ENCODE measurements at places on chromosomes 13 and 19. TPM values are rescaled to one million over a fixed set of nuclear protein-coding genes. Genes with fewer than 3 reads are reported as not detected.

GRCh38 chr19:1238369-1239303, 831 bp upstream of the CBARP start:
- no peak for DNase-seq

DNA sequence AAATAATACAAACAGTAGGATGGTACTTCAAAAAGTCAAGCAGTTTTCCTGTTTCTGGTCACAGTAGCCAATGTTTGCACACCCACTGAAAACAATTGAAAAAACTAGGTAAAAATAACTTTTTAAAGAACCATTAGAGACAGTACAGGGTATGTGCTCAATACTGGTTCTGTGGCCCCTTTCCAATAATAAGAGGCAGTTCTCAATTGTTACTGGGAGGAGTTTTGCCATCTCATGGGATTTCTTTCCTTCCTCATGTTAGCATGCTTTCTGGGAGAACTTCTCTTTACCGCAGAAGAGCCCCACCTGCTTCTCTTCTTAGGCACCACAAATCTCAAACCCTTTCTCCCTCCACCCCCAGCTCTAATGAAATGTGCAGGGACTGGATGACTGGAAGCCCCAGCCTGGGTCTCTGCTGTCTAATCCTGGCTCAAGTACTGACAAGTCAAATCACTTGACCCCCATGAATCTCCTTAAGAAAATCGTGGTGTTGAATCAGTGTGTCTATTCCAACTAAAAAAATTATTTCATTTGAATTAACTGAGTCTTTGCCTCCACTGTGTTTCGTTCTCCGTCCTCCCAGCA, 14.6 kb downstream of the METTL21C start:
- DNase-seq = no peak

DNA sequence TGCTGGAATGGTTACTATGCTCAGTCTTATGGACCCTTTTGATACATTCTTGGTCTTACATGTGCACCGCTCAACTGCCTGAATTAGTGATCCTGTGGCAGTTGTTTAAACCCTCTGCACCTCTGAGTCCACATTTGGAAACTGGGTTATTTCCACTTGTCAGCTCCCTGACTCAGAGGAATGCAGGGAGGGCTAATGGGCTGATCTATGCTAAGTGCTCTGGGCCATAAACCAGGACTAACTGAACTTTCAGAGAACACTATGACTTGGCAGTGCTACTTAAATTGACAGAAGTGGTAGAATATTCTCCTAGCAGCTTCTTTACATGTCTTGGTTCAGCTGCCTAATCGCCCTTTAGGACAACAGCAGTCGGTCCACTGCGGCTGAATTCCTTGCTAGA, 26.8 kb upstream of the MED4 start:
- no peak for DNase-seq

GRCh38 chr13:110250258-110250891, 56.6 kb downstream of the COL4A1 start:
- DNase-seq = no peak

GRCh38 chr19:18292810-18293641, 11.6 kb upstream of the JUND start:
- DNase-seq = peak; percentile 91

GRCh38 chr13:30846311-30846710, 59.8 kb upstream of the MEDAG start:
- DNase-seq = no peak

GRCh38 chr13:112740502-112741131, 50.8 kb downstream of the ATP11A start:
- DNase-seq = peak; percentile 52

- DNase-seq = no peak
These were observed 99.6 kb upstream of the HTR2A start for GRCh38 chr13:46996316-46997030.

GRCh38 chr13:90438576-90438975, 908.9 kb upstream of the MIR17HG start:
- no peak for DNase-seq

GRCh38 chr13:22126433-22127021, 455.7 kb downstream of the FGF9 start:
- DNase-seq = no peak

DNA sequence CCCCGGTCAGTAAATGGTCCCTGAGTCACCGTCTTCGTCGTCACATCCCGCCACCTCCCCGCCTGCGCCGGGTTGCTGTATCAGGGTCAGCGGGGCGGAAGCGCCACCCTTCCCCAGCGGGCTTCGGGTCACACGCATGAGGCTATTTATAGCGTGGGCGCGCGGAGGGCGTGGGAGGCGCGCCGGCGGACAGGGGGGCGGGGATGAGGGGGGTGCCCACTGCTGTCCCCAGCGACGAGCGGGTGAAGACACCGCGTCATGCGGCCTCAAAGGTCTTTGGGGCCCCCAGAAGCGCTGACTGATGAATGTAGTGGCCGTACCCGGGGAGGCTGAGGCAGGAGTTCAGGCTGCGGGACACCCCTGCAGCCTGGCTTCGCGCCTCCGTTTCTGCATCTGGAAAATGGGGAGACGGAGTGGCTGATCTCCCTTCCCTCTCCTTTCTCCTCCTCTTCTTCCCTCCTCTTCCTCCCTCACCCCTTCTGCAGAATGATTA, 7.9 kb downstream of the UNC13A start:
- peak; percentile 86 for DNase-seq

DNA sequence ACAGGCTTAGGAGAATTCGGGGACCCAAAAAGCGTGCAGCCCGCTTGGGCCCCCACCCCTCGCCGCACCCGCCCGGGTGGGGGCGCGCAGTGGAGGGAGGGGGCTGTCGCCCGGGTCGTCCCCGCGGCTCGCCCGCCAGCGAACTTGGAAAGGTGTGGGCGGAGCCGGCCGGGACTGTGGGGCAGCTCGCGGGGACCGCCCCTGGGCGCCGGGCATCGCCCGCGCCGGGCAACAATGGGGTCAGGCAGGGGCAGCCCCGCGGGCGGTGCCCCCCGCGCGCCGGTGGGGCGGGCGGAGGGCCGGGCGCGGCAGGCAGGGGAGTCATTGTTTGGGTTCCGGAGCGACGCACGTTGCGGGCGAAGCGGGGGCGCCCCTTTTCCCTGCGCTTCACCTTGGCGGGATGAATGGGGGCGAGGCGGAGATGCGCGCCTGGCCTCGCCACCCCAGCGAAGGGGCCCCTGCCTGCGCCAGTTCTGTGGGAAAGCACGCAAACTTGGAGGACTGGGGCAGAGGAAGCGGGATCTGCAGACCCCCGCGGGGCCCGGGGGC, 647 bp upstream of the KLF12 start:
- DNase-seq = peak; percentile 79

- DNase-seq = no peak
These were observed 383.1 kb downstream of the DLEU7 start for GRCh38 chr13:50460358-50460757.

DNA sequence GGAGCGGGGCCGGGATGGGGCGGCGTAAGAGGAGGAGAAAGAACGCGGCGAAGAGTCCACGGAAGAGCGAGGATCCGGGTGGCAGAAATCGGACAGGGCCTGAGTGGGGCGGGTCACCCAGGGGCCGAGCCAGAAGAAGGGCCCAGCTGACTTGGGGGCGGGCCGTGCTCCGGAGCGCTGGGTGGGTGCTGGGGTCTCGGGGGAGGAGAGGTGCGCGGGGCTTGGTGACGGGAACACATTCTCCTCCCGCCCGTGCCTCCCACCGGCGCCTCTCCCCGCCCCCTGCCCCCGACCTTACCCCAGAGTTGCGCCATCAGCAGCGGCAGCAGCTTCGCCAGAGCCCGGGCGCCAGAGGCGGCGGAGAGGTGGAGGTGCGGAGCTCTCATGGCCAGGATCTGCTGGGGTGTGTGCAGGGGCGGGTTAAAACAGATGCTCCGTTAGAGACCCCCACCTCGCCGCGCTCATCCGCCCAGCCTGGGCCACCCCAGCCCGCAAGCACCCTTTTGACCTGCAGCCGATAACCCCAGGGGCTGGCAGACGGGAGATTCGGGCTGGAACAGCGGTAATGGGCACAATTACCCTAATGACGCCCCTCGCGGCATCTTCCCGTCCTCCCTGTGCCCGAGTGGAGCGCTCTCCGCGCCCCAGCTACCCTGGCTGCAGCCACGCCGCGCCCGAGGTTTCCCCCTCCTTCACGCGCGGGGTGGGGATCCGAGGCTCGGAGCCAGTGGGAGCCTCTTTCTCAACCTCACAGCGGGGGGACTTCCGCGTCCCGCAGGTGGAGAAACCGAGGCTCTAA, 565 bp downstream of the KLK10 start:
- peak; percentile 38 for DNase-seq

- no peak for DNase-seq
These were observed 280.3 kb downstream of the DCT start for GRCh38 chr13:94199135-94199534.

PEAK3 gene
- 0.57 TPM for polyA plus RNA-seq

ZNF560 gene
- polyA plus RNA-seq = not detected

DNA sequence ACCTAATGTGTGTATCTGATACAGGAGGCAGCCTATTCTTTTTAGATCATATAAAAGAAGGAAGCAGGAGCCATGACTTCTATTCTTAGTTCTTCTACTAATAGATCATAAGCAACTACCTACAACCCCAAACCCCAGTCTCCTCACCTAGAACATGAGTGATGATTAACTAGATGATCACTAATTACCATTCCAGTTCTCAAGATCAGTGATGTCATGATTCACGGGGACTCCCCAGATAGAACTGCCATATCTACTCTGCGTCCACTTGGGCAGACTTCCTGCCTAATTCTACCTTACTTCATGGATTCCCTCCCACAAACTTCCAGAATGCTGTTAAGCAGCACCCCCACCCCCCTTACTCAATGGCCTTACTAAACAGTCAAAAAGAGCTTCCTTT, 380.1 kb downstream of the FGF14 start:
- no peak for DNase-seq

GRCh38 chr13:94415500-94416237, 63.8 kb downstream of the DCT start:
- DNase-seq = no peak

GRCh38 chr13:114200399-114200911, 21.4 kb downstream of the CFAP97D2 start:
- DNase-seq = no peak

ZNF433 gene
- polyA plus RNA-seq = 9.0 TPM

DNA sequence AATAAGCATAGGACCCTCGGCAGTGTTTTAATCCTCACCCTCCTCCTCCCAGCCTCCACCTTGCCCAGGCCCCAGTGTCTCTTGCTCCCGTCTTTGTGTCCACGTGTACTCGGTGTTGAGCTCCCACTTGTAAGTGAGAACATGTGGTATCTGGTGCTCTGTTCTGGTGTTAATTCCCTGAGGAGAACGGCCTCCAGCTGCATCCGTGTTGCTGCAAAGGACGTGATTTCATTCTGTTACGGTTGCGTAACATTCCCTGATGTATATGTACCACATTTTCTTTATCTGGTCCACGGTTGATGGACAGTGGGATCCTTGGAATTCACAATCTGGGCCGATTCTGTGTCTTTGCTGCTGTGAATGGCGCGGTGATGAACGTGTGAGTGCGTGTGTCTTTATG, 44.7 kb upstream of the TFDP1 start:
- no peak for DNase-seq

GRCh38 chr19:40081411-40081810, 9.3 kb downstream of the ZNF780A start:
- no peak for DNase-seq

DNA sequence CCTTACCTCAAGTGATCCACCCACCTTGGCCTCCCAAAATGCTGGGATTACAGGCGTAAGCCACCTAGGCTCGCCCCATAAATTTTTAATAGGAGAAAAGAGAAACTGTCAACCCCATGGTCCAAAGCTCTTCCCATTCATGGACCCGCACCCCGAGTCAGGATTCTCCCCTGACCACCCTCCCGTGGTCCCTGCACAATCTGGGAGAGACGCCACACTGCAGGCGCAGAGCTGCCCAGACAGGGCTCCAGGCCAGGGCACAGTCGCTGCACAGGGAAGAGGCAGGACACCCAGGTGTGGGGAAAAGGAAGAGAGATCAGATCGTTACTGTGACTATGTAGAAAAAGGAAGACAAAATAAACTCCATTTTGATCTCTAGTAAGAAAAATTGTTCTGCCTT, 54.5 kb downstream of the ZNF93 start:
- no peak for DNase-seq

ZNF345 gene
- 5.8 TPM for polyA plus RNA-seq

DNA sequence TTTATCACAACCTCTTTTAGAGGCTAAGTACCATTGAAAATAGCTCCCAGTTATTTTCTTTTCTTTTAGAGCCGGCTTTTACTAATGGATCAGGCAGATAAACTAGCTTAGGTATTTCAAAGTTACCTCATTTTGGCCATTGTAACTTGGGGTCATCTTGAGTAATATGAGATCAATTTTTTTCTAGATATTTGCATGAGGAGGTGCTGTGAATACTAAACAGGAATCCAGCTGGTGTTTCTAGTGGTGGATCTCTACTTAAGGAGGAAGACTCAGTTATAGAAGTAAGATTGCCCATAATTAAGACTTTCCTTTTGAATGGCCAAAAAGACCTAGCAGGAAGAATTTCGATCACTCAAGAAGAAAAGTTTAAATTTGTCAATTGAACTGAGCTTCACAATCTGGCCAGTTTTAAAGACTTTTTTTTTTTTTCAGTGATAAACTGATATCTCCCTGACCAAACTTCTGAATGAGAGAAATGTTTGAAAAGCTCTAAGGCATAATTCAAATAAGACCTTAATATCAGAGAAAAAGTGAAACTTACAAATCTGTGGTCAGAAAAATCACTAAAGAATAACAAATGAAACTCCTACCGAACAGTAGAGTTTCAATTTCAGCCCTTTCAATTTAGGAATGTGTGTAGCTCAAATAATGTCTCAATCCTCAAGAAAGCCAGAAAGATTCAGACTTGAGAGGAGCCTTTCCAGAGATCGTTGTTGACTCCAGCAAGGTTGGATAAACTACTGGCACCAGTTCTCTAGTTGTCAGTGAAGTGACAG, 11.6 kb upstream of the NAA16 start:
- DNase-seq = no peak

DNA sequence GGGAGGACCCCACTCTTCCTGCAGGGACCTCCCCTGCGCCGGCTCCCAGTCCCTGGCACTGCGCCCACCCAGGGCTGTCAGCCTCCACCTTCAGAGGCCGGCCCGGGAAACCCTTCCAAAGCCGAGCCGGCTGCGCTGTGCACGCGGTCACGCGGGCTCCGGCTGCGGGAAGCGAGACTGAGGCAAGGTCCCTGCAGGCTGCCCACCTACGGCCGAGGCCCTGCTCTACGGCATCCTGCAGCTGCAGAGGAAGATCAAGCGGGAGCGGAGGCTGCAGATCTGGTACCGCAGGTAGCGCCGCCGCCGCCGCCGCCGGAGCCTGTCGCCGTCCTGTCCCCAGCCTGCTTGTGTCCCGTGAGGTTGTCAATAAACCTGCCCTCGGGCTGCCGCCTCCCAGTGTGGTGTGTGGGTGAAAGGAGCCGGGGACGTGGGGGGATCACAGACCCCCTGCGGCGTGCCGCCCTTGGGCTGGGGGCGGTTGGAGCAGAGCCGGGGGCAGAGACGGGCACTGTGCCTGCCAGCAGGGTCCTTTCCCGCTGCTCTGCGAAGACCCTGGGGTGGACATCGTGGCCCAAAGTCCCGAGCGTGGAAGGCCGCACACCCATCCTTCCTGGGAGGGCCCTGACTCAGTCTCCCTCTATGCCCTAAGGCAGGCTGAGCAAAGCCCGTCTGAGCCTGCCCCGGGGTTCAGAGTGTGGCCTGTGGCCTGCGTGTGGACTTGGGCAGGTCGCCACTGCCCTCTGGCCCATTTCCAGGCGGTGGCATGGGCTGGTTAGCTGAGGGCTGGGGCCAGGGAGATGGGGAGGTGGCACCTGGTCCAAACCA, 5.9 kb downstream of the GAMT start:
- DNase-seq = no peak

- DNase-seq = peak; percentile 35
These were observed 243.5 kb downstream of the RGCC start for GRCh38 chr13:41700790-41701310.

CCNA1 gene
- 0.83 TPM for polyA plus RNA-seq

ZSCAN5B gene
- polyA plus RNA-seq = not detected
